ENCODE measurements at places on chromosomes 4 and X.

GRCh38 chrX:26511589-26512363 is 295.8 kb downstream of the MAGEB5 start:
- DNase-seq = peak; percentile 73

DNA sequence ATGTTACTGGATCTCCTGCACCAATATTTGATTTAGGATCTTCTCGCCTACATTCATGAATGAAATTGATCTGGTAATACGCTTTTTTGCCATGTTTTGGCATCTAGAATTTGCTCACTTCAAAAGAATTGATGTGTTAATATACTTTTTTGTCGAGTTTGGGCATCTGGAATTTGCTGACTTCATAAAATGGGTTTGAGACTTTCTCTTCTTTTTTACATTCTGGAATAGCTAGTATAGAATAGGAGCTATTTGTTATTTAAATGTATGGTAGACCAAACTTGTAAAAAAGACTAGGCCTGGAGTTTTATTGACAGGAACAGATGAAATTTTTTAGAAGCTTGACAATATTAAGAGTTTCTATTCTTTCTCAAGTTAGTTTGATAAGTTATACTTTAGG is 404.9 kb upstream of the TENM3 start:
- DNase-seq = no peak

DNA sequence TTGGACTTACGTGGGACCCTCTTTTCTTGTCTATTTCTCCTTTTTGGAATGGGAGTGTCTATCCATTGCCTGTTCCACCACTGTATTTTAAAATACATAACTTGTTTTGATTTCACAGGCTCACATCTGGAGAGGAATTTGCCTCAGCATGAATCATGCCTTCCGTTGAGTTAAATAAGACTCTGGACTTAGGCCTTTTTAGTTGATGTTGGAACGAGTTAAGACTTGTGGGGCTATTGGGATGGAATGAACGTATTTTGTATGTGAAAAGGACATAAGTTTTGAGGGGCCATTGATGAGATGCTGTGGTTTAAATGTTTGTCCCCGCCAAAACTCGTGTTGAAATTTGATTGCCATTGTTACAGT is 66.2 kb downstream of the BEX3 start:
- no peak for DNase-seq

DNA sequence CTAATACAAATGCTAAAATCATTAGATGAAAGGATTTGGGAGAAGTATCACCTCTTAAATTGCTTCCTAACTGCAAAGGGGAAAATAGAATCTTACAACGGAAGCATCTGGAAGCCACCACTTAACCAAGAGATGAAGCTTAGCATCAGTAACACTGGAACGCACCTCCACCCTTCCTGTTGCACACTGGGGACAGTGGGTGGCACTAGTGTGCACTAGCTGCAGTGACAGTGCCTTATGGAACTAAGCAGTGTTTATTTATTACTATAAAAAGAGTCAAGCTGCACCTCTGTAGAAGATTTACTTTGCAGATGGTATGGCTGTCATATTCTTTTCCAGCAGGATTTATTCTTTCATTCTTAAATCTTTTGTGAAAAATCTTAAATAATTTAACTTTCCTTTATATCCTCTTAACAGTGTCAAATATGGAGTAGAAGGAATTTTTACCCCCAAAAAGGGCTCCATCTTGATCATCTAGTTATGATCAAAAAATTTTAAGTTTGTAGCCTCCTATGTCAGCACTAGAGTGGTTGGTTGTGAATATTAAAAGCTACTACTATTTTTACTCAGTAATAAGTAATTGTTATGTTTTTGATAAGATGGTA is 76.7 kb downstream of the SCD5 start:
- DNase-seq = peak; percentile 49

DNA sequence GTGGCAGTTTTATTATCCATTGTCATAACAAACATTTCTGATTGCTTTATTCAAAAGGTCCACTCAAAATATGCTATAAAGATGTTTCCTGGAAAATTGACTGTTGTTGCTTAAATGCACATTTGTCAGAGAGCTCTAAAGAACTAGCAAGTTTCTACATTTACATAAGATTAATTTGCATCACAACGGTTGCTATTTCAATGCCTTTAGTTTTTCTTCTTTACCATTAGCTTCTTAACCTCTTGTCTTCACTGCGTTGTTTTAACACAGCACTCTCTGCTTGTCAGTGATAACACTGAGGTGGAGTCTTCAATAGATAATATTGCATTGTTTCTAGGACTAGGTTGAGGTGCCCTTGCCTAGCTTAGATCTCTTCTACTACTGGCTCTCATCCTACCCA is 76.7 kb upstream of the GALNT7 start:
- no peak for DNase-seq

DNA sequence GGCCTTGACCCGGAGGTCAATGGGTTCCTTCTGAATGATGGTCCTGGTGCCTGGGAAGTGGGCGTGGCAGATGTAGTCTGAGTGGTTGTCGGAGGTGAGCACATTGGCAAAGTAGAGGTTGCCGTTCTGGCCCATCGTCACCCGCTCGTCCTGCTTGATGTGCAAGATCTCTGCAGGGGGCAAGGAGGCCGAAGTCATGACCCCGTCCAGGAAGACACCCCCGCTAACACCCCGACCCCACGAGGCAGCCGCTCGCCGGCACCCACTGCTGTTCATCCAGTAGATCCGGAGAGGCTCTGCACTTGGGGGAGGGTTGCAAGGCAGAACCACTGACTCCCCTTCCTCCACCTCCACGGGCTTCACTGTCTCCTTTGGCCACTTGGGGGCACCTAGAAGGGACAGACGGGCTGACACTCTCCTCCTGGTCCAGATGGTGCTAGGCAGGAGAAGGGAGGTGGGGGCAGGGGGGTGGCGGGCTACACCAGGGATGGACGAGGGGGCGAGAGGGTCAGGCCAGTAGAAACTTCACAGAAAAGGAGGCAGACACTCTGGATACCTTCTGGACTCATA is 15.1 kb downstream of the L1CAM start:
- no peak for DNase-seq

DNA sequence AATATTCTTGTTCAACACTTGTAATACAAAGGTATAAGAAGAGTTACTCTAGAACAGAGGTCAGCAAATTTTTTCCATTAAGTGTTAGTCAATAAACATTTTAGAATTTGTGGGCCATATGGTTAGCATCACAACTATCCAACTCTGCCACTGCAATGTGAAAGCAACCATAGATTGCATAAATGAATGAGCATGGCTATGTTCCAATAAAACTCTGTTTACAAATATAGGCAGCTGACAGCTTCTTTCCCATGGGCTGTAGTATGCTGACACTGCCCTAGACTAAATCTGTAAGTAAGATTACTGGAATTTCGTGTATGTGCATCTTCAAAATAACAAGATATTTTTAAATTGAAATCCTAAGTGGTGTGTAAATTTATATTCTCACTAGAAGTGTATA is 73.7 kb downstream of the GABRA2 start:
- DNase-seq = no peak

GRCh38 chrX:41733939-41734338 is 10.0 kb downstream of the GPR82 start:
- peak; percentile 45 for DNase-seq

DNA sequence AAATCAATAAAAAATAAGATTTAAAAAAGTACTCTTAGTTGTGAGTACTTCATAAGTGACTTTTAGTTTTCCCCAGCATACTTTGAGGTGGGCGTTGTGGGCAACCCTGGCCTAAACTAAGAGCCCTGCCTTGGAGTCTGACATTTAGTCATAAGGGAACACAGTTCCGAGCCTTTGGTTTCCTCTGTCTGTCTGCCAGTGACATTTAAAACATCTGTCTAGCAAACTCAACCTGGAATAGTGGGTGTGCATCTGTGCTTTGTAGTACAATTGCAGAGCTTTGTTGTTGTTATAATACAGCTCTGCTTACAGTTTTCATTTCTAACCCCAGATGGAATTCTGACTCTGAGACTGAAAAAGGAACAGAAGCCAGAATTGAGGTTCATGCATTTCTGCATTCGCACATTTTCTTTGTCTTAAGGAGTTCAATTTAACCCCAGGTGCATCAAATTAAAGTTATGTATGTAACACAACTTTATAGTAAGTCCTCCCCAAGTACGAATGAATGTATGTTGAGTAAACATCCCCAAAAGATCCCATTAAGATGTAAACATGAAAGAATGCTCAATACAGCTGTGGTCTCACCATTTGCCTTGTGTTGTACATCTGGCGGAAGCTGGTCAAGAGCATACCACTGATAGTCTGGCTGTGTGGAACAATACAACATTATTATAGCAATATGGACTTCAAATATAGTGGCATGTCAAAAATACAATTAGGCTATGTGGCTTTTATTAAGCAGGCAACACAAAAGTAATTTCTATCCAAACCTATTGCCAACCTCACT is 25.9 kb downstream of the TNIP3 start:
- no peak for DNase-seq

DNA sequence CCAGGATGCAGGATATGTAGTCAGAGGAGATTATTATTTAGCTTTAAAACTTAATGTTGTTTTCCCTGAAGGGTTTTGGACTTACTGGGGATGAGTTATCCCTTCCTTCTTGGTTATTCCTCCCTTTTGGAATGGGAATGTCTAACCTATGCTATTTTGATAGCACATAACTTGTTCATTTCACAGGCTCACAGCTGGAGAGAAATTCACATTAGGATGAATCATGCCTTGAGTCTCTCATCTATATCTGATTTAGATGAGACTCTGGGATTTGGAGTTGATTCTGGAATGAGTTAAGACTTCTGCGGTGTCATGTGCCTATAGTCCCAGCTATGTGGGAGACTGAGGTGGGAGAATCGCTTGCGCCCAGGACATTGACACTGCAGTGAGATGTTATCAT is 81.1 kb downstream of the ATP11C start:
- no peak for DNase-seq

DNA sequence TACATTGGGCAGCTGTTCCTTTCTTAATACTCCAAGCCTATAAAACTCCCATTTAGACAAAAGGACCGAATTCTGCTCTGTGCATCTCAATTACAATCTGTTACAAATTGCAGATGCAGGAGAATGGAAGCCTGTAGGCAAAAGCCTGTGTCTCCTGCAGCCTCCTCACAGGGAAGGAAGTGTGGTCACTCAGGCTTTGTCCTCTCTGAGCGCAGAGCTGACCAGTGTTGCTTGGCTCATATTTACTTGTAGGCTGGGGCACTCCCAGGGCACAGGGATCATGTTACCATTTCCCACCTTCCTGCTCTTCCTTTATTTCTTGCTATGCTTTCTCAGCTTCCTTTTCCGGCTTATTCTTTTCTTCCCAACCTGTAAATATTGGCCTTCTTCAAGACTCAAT is 15.7 kb downstream of the SUPT20HL2 start:
- DNase-seq = no peak

DNA sequence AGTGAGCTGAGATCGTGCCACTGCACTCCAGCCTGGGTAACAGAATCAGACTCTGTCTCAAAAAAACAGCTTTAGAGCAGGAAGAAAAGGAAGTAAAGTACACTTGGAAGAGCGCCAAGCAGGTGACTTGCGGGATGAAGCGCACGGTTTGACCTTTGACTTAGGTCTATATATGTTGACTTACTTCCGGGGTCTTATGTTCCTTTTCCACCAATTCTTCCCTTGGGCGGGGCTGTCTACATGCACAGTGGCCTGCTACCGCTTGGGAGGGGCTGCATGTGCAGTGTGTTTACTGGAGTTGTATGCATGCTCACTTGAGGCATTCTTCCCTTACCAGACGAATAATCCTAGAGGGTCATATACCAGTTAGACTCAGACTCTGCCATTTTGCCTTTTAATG is 108.6 kb downstream of the APOOL start:
- DNase-seq = peak; percentile 55

DNA sequence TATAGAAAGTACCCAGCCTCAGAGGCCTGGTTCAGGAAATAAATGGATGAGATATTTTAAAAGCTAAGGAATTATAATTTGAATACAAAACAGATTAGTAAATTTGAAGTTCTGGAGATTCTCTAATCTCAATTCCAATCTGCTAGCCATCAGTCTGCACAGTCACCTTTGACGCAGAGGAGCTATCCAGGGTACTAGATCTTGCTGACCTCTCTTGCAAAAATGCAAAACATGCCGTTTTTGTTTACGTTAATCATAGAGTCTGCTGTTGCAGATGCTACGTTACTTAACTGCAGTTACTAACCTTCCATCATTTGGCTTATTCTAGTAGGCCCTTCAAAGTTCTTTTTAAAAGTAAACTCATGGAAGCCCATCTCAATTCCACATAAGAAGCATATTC is 10.4 kb downstream of the CCSER1 start:
- no peak for DNase-seq

DNA sequence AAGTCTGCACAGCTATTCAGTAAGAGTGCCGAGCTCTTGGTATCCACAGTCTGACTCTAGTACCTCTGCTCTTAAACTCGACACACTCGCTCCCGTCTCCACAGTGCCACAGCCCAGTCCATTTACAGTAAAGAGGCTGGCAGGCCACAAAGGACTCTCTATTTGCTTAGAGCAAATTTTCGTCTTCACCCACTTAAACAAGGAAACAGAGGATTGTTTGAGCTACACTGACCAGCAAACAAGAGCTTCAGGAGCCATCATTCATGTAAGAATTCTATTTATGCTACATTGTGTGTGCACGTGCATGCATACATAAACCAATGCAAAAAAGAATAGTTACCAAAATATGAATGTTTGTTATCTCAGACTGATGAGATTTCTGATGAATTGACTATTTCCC is 290.2 kb downstream of the USP46 start:
- DNase-seq = no peak

DNA sequence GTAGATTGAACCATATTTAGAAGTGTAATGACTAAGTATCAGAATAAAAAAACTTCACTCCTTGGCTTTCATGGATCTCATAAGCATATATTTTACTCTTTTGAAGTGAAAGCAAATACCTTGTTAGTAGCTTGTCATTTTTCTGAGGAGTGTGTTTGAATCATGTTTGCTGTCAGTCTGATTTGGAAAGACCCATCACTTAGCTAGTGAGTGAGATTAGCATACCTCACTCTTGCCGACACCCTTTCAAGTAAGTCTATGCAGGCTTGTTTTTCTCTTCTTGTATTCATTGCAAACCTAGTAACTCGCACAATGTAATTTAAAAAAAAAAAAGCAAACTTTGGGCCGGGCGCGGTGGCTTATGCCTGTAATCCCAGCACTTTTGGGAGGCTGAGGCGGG is 360.0 kb downstream of the ARHGAP24 start:
- DNase-seq = no peak

GRCh38 chr4:153573221-153573620 is 107.1 kb downstream of the TMEM131L start:
- DNase-seq = no peak

- no peak for DNase-seq
These were observed 378.5 kb upstream of the MAD2L1 start for GRCh38 chr4:120445186-120445585.

- peak; percentile 69 for DNase-seq
These were observed 234.8 kb upstream of the JADE1 start for GRCh38 chr4:128574706-128575105.

- DNase-seq = peak; percentile 19
These were observed 44.7 kb downstream of the PTTG2 start for GRCh38 chr4:38004887-38005286.

GRCh38 chrX:123077631-123078030 is 106.4 kb upstream of the GRIA3 start:
- DNase-seq = no peak

- DNase-seq = no peak
These were observed 69.8 kb upstream of the LIMCH1 start for GRCh38 chr4:41468122-41468521.

GRCh38 chr4:70703619-70704214 is 15.4 kb downstream of the UTP3 start:
- DNase-seq = peak; percentile 28

- DNase-seq = no peak
These were observed 89.5 kb downstream of the JAKMIP1 start for GRCh38 chr4:6110681-6111353.

GRCh38 chr4:174835536-174835935 is 6.5 kb upstream of the GLRA3 start:
- DNase-seq = no peak

GRCh38 chrX:11416600-11416999 is 123.4 kb downstream of the AMELX start:
- DNase-seq = no peak
